Glutamatergic neuron (in vitro differentiated cells): ENCODE measurements at places on chromosomes 11 and 22.

DNA sequence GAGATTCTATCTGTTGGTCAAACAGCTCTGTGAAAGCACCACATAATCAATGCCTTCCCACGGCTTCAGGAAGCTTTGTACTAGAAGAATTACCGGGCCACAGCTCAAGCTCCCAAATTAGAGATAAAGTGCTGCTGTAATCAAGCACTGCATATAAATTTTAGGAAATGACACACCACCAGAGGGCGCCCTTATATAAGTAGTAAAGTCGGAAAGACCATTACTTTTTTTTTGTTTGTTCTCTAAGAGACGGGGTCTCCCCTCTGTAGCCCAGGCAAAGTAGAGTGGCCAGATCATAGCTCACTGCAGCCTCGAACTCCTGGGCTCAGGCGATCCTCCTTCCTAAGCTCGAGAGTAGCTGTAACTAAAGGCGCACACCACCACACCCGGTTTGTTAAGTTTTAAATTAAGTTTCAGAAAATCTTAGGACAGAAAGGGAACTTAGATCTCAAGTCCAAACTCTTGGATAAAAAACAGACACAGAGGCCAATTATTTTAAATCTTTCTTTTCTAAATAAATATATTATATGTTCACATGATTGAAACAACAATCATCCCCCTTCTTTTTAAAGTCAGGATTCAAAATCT, 32.6 kb downstream of the PRCP start:
- DNase-seq = peak; percentile 72

DNA sequence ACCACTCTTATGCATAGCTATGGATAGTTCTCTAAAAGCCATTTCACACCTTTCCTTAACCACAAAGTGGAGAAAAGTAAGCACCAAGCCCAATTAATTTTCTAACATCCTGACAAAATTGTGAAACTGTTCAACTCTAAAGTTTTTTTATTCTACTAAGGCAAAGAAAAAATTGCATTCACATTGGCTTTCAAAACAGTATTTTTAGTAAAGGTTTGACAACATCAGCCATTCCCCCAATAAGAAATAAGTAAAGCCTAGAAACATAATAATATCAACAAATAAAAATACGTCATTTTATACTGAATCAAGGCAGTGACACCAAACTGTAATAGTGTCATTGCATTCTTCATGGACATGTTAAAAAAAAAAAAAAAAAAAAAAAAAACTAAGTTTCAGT, 11.1 kb downstream of the FAM168A start:
- DNase-seq = no peak

GRCh38 chr11:827146-827896, 398 bp upstream of the CRACR2B start:
- peak; percentile 53 for DNase-seq

- no peak for DNase-seq
Observed at GRCh38 chr11:66936311-66936711, 21.9 kb downstream of the PC start.

DNA sequence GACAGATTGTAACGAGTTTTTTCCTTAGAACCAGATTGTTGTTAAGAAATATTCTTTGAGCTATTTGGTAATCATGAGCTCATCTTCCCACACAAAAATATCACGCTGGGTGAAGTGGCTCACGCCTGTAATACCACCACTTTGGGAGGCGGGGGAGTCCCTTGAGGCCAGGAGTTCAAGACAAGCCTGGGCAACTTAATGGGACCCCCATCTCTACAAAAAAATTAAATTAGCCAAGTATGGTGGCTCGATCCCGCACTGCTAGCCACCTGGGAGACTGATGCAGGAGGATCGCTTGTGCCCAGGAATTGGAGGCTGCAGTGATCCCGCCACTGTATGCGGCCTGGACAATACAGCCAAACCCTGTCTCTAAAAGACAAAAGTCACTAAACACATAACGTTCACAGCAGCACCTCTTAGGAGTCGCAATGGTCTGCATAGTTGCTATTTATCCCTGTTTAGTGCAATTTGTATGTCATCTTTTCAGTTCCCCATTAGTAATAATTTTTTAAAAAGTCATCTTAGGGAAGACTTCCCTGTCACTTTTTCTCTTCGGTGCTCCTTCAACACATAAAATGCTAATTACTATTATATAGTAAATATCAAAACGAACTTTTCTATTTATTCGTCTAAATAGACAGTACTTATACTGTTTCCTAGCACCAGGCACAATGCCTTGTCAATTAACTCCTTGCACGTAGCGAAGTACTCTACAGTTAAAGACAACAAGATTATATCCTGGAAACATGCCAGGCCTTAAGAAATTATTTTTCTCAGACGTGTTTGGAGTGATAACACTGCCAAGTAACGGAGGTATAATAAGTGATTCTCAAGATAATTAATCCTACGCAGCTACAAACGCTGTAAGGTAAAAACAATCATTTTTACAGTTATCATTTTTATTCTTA, 1.1 kb downstream of the ST13 start:
- no peak for DNase-seq

- DNase-seq = peak; percentile 92
Observed at GRCh38 chr22:42661985-42662831, 13.0 kb upstream of the CYB5R3 start.

DNA sequence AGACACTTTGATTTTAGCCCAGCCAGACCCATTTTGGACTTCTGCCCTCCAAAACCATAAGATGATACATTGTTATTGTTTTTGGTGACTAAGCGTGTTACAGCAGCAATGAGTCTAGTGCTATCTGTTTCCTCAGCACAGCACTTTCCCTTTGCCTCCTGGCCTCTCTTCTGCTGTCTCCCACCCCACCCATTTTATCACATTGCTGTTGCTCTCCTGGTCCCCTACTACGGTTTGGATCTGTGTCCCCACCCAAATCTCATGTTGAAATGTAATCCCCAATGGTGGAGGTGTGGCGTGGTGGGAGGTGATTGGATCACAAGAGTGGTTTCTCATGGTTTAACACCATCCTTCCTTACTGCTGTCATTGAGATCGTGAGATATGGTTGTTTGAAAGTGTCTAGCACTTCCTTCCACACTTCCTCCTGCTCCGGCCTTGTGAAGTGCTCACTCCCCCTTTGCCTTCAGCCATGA, 59.8 kb upstream of the CD82 start:
- no peak for DNase-seq

GRCh38 chr11:61377461-61378160, 14.8 kb upstream of the TMEM216 start:
- DNase-seq = no peak

DNA sequence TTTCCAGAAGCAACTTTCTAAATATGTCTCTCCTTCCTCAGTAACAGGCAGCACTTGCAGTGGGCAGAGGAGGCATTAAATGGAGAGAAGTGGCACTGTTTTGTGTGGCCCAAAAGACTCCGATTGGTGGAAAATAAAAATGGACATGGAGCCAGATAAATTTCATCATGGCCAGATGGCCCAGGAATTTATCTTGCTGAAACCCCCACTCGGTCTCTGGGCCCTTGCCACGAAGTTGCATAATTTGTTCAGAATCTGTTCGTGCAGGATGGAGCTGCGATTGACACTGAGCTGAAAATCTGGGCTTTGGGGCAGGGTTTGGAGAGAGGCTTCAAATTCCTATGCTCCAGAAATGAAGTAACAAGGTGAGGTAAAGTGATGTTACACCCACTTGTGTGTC, 65.5 kb downstream of the C11orf91 start:
- DNase-seq = no peak

GRCh38 chr22:42865536-42865935, 8.5 kb upstream of the ARFGAP3 start:
- no peak for DNase-seq

- DNase-seq = no peak
Observed at GRCh38 chr11:61362542-61362875, 335 bp downstream of the TMEM138 start.

GRCh38 chr11:118304568-118305248, at the start of gene CD3E:
Gene CD3E, plus strand, starts transcription at chr11:118304730. Its CDS starts 223 bp downstream, at chr11:118304953.
- DNase-seq = no peak

GRCh38 chr11:86930957-86931547, 24.1 kb downstream of the FZD4 start:
- no peak for DNase-seq

- DNase-seq = no peak
Observed at GRCh38 chr22:21042978-21043859, 2.5 kb upstream of the LRRC74B start.

GRCh38 chr22:36065775-36066544, 37.3 kb upstream of the RBFOX2 start:
- DNase-seq = peak; percentile 92

DNA sequence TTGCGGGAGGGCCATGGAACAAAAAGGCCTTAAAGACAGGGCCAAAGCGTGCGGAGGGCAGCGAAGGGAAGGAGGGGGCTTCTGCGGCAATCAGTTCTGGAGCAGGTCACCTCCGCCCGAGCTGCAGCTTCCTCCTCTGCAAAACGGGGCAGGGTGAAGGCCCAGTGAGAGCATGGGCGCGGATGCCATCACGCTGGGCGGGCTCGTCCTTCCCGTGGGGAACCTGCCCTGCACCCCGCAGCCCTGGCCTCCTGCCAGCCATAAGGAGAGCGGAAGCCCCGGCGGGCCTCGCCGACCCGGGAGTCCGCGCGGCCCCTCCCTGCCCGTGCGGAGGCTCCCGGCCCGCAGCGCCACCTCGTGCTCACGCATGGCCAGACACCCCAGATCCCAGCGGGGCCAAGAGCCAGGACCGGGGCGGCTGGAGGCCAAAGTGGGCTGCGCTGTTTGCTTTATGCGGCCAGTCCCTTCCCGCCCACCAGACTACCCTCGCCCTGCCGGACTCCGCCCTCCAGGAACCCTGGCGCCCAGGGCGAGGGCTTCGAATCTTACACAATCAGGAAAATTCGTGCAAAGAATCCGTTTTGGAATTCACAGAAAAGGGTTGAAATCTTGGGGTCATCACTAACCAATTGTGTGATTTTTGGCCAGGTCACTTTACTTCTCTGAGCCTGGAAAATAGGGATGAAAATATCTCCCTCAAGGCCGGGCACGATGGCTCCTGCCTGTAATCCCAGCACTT, 16.1 kb downstream of the TSKU start:
- DNase-seq = peak; percentile 90

DNA sequence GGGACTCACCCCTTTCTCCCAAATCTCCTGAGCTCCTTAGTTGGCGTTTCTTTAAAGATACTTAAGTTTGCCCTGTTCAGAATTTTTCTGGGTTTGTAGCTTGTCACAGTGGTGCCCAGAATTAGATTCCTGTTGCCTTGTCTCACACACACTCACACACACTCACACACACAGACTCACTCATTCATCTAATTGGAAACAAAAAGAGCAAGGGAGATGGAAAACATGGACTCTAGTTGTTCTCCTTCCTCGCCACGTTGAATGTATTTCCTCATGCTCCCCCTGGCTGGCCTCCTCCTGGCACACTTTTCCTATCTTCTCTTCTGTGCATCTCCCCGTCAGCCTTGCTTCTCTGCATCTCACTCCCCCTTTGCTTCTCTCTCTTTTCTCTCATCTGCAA, 752.3 kb downstream of the NTM start:
- DNase-seq = no peak

DNA sequence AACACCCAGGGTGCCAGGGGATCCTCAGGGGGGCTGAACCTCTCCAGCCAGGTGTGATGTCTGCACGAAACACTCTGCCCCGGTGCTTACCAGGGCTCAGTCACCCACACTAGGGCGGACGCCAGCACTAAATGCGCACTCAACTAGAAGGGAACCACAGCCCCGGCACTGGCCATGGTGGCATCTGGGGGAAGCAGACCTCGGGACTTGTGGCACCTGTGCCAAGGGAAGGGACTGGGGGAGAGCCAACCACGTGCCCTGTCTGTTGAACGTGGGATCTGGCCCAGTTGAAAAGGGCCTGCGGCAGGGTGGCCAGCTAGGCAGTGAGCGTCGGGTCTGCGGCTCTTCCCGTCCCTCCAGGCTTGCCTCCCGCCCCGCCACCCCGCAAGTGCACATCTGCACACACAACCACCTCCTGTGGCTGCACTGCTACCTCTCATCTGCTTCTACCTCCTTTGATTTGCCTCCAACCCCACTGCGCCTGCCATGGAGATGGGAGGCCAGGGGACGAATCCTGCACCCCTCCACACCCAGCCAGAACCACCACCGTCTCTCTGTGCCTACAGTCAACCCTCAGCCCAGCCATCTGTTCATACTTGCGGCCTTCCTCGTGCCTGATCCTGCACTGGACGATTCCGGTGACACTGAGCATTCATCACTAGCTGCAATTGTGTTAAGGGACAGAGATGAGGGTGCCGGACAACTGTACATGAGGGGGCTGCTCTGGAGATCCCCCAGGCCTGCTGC, 15.0 kb upstream of the MOB2 start:
- DNase-seq = no peak

DNA sequence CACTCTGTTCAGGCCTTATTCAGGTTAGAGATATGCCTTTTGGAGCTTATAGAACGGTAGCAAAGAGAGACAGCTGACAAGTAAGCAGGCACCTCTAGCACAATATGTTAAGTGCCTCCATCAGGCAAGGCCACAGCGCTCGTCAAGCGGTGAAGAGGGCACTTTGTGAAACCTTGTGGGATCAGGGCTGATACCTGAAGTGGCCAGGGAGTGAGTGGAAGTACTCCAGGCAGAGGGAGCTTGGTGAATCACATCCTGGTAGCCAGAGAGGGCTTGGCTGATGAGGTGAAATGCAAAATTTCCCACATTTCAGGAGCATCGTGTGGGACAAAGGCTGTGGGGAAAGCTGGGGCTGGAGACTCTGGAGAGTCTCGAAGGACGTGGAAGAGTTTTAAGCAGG, 87.4 kb downstream of the PKNOX2 start:
- no peak for DNase-seq

DNA sequence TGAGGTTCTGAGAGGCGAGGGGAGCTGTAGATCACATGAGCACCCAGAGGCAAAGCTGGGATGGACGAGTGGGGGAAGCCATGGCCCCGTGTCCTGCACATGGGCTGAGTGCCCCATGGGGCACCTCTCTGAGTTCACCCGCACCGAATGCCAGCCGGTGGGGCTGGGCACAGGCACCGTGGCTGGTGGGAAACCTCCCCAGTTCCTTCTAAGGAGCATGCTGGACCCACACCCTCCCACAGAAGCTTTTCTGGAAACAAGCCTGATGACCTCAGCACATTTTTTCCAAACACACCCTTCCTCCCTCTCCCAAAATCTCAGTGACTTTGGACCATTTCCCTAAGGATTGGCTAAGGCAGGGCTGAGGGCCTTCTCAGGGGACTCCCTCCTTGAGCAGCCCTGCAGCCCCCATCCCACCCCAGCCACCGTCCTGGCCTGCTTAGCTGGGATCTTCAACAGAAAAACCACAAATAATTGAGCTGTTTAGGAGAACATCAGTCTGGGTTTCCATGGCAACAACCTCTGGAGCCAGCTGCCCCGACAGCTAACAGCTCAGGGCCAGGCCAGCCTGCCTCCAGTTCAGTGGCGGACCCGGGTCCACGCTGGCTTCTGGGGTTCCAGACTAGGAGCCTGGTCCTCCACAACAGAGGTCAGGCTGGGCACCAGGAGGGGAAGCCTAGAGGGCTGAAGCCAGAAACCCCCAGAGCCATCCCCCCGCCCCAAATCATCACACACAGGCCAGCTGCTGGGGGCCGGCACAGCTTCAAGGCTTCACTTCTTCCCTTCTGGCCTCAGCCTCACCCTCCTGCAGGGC, 18.1 kb upstream of the LINC01488 start:
- DNase-seq = peak; percentile 57

- peak; percentile 54 for DNase-seq
Observed at GRCh38 chr11:100687630-100688395, 725 bp downstream of the ARHGAP42 start.

- DNase-seq = no peak
Observed at GRCh38 chr11:57305523-57305922, 19.2 kb downstream of the TNKS1BP1 start.

GRCh38 chr11:65958774-65959420, 2.6 kb upstream of the SART1 start:
- no peak for DNase-seq
